ENCODE measurements at places on chromosomes 6 and 20. TPM values are rescaled to one million over a fixed set of nuclear protein-coding genes. Genes with fewer than 3 reads are reported as not detected.

DNA sequence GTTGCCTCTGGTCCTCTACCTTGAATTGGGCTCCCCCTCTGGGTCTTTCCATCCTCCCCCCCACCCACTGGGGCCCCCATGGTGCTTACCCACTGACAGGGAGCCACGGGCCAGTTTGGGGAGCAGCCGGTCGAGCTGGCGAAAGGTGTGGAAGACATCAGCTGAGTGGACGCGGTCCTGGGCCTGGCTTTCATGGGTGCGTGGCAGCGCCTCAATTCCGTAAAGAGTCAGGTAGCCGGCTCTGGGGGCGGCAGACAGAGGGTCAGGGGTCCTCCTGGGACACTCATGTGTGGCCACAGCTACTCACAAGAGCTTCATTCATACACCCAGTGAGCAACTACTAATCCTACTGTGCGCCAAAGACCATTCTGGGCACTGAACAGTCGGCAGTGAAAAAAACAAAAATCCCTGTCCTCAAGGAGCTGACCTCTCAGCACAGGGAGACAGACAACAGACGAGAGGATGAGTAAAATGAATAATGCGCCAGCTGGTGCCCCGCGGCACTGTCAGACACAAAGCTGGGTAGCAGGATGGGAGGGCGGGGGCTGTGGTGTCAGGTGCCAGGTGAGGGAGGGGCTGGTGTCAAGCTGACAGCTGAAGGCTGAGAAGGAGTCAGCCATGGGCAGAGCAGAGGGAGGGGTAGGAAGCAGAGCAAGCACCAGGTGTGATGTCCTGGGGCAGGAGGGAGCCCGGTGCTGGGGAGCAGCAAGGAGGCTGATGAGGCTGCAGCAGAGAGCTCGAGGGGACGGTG lies 28.3 kb downstream of the PTGIS start:
- DNase-seq: peak; percentile 11
- H3K4me3 ChIP-seq: no peak overlapping the region
- no peaks in the 10 kb centered on the region for H3K27me3 ChIP-seq

DNA sequence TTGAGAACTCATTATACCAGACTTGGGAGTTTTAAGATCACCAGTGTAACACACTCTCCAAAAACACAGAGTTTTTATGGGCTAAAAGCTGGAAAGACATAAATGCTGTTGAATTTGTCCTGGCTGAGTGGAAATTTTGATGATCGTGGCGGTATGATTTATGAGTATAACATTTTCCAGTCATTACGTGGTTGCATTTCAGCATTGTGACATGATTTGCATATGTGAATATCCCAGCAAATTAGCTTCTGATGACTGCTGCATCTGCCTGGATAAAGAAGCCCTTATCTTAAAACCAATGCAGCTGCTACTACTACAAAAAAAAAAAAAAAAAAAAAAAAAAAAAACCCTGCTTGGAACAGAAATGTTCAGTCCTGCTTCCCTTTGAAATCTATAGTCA lies 850.9 kb downstream of the TFAP2A start:
- no peaks in the 10 kb centered on the region for H3K27me3 ChIP-seq
- H3K4me3 ChIP-seq: no peak overlapping the region
- H3K36me3 ChIP-seq: no peaks in the 10 kb centered on the region
- H3K4me1 ChIP-seq: no peaks in the 10 kb centered on the region
- no peak overlapping the region for H3K27ac ChIP-seq

- DNase-seq: no peak
- no peaks in the 10 kb centered on the region for H3K36me3 ChIP-seq
- no peak overlapping the region for H3K4me3 ChIP-seq
- H3K27ac ChIP-seq: no peak overlapping the region
- H3K27me3 ChIP-seq: no peaks in the 10 kb centered on the region
These were observed 58.0 kb upstream of the MYL9 start for GRCh38 chr20:36483209-36483918.

- no peak overlapping the region for H3K4me3 ChIP-seq
- H3K27ac ChIP-seq: peak overlapping the region; percentile 43
- DNase-seq: peak; percentile 79
- H3K4me1 ChIP-seq: peaks cover 30% of the 10 kb centered on the region
- no peaks in the 10 kb centered on the region for H3K36me3 ChIP-seq
These were observed 46.2 kb downstream of the PANK2 start for GRCh38 chr20:3935295-3935955.

DNA sequence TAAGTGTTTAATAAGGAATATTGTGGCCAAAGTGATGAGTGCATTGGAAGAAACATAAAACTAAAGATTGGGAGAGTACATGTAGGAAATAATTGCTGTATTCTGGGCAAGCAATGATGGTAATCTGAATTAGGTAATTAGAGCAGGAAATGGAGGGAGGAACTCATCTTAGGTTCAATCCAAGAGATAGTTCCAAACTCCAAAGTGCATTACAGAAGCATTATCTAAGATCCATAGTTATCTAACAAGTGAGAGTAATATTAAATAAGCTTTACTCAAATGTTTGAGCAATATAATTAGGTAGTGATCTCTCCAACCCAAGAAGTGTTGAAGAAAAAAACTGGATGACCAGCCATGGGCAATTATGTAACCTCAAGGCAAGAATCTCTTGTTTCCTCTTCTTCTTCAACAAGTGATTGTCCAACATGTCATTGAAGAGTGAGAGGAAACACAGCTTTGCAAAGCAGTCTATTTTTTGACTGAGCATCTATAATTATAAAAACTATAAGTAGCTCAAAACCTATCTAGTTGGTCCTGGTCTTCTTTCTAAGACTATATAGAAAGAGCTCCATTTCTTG lies 181.2 kb upstream of the TNFAIP3 start:
- no peak overlapping the region for H3K27ac ChIP-seq
- H3K4me1 ChIP-seq: no peaks in the 10 kb centered on the region
- DNase-seq: no peak
- H3K27me3 ChIP-seq: no peaks in the 10 kb centered on the region
- H3K4me3 ChIP-seq: no peak overlapping the region
- no peaks in the 10 kb centered on the region for H3K36me3 ChIP-seq

GRCh38 chr6:119978274-119978889 lies 628.8 kb upstream of the MAN1A1 start:
- peak; percentile 40 for DNase-seq
- no peaks in the 10 kb centered on the region for H3K36me3 ChIP-seq
- H3K4me1 ChIP-seq: no peaks in the 10 kb centered on the region
- no peak overlapping the region for H3K4me3 ChIP-seq
- no peaks in the 10 kb centered on the region for H3K27me3 ChIP-seq

DNA sequence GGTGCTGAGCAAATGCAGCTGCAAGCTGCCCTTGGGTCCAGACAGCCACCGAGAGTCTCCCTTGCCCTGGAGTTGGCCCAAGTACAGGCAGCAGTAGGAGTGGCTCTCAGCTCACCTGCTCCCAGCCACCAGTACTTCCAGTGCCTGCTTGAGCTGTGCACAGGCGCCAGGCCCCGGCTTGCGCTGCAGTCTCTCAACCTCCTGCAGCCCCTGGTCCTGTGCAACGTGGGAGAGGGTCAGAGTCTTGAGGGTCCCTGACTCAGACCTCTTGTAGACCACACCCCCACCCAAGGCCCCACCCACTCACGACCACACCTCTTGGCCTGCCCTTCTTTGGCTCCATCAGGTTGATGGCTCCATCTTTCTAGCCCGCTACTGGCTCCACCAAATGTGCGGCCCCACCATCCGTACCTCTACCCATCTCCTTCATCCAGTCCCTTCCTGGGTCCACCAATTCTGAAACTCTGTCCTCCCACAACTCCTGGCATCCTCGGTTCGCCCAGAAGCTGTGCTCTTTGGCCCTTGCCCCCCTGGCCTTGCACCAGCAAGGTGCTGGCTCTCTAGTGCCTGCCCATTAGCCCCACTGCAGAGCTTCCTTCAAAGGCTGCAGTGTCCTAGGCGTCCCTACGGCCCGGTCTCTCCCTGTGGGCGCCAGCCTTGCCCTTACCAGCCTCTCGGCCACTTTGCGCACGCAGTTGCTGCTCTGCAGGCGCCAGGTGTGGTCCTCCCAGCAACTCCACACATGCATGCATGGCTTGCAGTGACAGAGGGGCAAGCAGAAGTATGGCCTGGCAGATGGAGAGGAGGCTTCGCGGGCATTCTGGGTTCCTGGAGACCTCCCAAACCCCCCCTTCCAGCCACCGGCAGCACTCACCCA lies 16.5 kb upstream of the SPAG4 start:
- H3K4me3 ChIP-seq: no peak overlapping the region
- no peaks in the 10 kb centered on the region for H3K36me3 ChIP-seq
- H3K27ac ChIP-seq: no peak overlapping the region
- H3K27me3 ChIP-seq: no peaks in the 10 kb centered on the region

GRCh38 chr6:31752739-31753319 lies 9.6 kb upstream of the SAPCD1 start:
- H3K4me1 ChIP-seq: no peaks in the 10 kb centered on the region
- no peak overlapping the region for H3K27ac ChIP-seq
- no peaks in the 10 kb centered on the region for H3K27me3 ChIP-seq
- DNase-seq: no peak

GRCh38 chr6:37047346-37047688 lies 41.9 kb downstream of the FGD2 start:
- H3K4me3 ChIP-seq: no peak overlapping the region
- no peaks in the 10 kb centered on the region for H3K36me3 ChIP-seq
- no peak for DNase-seq
- H3K27me3 ChIP-seq: no peaks in the 10 kb centered on the region
- peaks cover 31% of the 10 kb centered on the region for H3K4me1 ChIP-seq

GRCh38 chr6:139369568-139370282 lies 4.7 kb downstream of the CITED2 start:
- H3K27me3 ChIP-seq: no peaks in the 10 kb centered on the region
- peak overlapping the region; percentile 96 for H3K27ac ChIP-seq
- no peak for DNase-seq
- peaks cover 17% of the 10 kb centered on the region for H3K4me1 ChIP-seq
- no peaks in the 10 kb centered on the region for H3K36me3 ChIP-seq
- H3K4me3 ChIP-seq: no peak overlapping the region

DNA sequence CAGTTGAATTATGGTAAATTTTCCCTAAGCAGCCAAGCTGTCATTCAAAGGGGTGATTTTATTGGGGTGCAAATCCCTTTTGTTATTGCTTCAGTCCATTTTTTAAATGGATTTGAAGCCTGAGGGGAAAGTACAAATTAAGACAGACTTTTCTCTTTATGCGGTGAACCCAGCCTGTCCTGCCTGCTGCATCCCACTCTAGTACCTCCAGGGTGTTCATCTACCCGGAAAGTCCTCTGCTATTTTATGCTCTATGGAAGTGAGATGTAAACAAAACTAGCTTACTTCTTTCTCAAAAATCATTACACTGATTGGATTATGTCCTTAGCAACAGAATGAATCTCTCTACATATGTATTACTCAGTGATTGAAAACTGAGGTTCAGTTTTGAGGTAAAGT lies 1088.9 kb upstream of the CITED2 start:
- H3K36me3 ChIP-seq: no peaks in the 10 kb centered on the region
- H3K27ac ChIP-seq: no peak overlapping the region
- H3K27me3 ChIP-seq: no peaks in the 10 kb centered on the region
- no peak overlapping the region for H3K4me3 ChIP-seq

DNA sequence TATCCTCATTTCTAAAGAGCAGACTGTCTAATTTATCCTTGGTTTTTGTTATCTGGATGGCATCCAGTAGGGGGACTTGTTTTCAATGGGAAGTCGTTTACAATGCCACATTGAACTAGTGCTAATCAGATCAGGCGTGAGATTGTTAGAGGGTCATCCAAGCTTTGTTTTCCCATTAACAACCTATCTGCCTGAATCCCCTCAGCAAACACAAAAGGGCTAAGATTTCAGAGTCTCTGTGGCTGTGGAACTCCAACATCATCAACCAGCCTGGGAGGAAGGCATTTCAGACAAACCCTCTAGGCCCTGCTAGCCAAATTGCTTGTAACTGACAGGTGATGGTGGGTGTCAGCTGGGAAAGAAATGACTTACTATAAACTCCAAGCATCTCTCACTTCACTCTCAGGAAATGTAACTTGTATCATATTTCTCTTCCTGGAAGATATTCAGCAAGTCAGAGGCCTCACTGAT lies 47.7 kb downstream of the COL19A1 start:
- H3K36me3 ChIP-seq: no peaks in the 10 kb centered on the region
- no peak overlapping the region for H3K27ac ChIP-seq
- no peaks in the 10 kb centered on the region for H3K27me3 ChIP-seq
- H3K4me1 ChIP-seq: no peaks in the 10 kb centered on the region
- no peak for DNase-seq

- H3K36me3 ChIP-seq: no peaks in the 10 kb centered on the region
- no peak overlapping the region for H3K27ac ChIP-seq
- peaks cover 19% of the 10 kb centered on the region for H3K4me1 ChIP-seq
- H3K4me3 ChIP-seq: no peak overlapping the region
- no peaks in the 10 kb centered on the region for H3K27me3 ChIP-seq
- DNase-seq: no peak
These were observed 56.6 kb downstream of the SLC23A2 start for GRCh38 chr20:4944518-4945313.

TINAG gene
- not detected for total RNA-seq

ERVFRD-1 gene
- not detected for total RNA-seq

ESF1 gene
- total RNA-seq: 20.2 TPM

MYH7B gene
- total RNA-seq: 21.8 TPM

PSORS1C1 gene
- 28.0 TPM for total RNA-seq

SFTA2 gene
- total RNA-seq: not detected

TRIM15 gene
- 0.25 TPM for total RNA-seq

ACSS1 gene
- 184 TPM for total RNA-seq

GJA1 gene
- total RNA-seq: 64.0 TPM

SAMD3 gene
- total RNA-seq: 4.4 TPM
